SJSA1 (cell line): ENCODE measurements at places on chromosomes 2 and 18. TPM values are rescaled to one million over a fixed set of nuclear protein-coding genes. Genes with fewer than 3 reads are reported as not detected.

GRCh38 chr2:74876081-74876886 lies 42.4 kb downstream of the HK2 start:
- DNase-seq = no peak

DNA sequence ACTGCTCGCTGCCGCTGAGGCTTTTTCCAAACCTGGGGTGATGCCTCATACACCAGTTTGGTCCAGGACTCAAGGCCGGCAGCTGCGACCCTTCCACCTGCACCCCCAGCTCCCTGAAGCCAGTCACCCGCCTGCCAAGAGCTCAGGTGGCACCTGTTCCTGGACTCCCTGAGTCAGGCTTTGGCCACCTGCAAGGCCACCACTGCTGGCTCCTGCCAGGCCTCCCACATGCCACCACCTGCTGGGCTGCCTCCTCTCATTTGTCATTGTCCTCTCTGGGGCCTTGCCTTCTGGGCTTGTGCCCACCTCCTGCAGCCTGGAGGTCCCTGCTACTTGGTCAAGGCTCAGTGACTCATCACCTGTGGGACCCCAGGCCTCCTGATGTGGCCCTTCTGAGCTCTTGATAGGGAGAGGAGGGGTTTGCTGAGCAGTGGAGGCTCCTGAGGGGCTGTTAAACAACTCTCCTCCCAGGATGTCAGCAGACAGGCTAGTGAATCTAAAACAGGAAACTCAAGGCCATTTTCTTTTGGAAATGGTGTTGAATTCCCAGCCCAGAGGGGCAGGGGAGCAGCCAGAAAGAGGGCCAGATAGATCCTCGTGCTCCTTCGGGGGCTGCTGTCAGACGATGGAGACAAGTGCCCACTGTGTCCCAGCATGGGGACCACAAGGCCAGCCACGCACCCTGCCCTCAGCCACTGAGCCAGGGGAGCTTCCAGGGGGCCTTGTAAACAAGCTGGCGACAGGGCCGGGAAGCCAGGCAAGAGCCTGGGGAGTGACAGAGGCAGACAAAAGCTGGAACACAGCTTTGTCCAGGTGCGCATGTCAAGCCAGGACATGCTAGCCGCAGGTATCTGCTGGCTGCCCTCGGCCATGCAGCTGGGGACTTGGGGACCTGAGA lies 416.8 kb downstream of the LRATD1 start:
- no peak for DNase-seq

GRCh38 chr2:187079901-187080300 lies 230.9 kb upstream of the ZSWIM2 start:
- DNase-seq = no peak

DNA sequence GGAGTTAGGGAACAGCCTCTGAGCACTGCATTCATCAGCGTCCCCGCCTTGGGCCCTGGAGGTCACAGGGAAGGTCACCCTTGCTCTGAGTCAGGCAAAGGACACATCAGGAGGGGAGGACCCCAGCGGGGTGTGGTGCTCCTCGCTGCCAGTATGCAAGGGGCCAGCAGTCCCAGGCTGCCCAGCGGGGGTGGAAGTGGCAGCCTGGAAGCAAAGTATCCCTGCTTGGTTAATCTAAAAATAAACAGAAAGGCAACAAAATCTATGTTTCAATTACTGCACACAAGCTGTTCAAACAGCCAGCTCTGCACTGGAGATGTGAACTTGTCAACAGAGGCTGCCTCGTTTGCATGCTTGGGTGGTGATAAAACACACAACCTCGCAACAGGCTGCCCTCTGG lies 164.1 kb downstream of the KLHL29 start:
- DNase-seq = no peak

DNA sequence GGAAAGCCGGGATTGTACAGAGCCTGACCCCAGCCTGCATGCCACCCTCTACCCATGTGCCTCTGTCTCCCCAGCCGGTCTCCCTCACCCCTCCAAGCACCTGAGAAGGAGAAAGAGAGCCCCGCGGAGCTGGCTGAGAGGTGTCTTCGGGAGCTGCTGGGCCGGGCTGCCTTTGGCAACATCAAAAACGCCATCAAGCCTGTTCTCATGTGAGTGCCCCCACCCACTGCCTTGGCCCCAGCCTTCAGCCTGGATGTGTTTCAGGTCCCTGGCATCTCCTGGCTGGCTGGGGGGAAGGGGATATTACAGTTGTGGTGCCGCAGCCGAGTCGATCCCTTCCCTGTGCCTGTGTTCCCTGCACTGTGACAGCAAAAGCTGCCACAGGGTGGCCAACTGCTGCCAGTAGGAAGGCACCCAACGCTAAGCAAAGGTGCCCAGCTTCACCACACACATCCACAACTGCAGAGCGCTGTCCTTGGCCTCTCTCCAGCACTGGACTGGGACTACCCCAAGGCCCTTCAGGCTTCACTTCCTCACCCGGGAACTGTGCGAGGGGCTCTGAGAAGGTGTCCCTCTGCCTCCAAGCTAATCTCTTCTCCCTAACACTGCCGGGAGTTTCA lies 38.4 kb downstream of the POMC start:
- DNase-seq = no peak

DNA sequence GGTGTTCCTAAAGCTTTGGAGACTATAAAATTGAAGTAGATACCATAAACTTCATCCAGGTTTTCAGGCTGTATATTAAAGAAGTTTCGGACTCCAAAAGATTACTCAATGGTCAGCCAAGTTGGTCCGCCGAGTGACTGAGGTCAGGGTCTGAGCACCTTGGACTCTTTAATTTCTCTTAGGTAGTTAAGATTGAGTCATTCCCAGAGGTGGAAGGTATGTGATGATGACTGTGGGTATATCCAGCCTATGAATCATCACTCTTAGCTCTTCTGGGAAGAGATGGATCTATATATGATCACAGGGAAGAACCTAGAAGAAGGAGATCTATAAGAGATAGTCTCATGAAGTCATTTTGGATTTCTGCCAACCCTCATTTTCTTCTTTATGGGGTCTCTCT lies 3.3 kb downstream of the ITGA6 start:
- no peak for DNase-seq

DNA sequence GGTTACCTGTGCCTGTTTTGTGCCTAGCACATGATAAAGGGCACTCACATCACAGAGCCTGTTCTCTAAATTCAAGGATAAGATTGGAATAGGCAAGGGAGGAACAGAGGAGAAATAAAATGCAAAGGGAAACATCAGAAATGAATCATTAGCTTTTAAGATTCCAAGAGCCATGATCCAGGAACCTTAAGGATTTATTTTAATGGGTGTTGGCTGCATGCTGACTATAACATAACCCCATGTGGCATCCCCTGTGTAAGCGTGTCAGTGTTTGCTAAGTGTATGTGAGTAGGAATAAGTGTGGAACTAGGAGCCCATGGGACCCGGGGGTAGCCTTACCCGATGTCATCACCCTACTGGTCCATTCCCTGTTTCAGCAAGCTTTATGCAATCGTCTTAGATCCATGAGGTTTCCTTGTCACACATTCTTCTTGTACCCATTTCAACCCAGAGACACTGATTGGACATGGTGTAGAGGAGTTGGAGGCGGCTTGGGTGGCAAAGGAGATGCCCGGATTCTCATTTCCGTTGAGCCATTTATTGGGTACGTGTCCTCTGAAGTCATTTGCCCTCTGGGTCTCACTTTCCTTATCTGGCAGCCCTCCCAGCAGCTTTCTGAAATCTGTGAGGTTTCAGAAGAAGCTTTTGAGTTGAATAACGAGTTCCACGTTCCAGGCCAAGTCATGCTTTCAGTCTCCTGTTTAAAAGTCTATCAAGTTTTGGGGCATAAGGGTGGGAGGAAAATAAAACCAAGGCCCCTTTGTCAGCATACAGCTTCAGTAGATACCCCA lies 117.0 kb downstream of the MGAT5 start:
- no peak for DNase-seq

GRCh38 chr2:12210016-12210933 lies 463.8 kb downstream of the LPIN1 start:
- no peak for DNase-seq

DNA sequence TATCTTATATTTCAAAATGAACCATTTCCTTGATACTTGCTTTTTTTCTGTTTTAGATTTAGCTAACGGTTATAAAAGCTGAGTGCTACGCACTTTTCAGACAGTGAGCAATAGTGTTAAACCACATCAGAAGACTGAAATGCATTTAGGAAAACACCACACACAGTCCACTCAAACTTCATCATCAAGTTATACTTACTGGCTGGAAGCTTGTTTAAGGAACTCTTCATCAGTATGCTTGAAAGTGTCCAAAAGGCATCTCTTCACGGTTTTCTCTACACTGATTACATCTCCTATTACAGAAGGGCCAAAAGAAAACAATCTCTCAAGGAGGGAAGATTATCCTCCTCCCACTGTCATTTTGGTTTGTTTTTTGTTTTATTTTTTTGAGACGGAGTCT lies 19.7 kb downstream of the ILKAP start:
- peak; percentile 81 for DNase-seq

GRCh38 chr2:42338567-42339190 lies 22.3 kb downstream of the COX7A2L start:
- no peak for DNase-seq

GRCh38 chr2:82215212-82215611 lies 1910.7 kb upstream of the LRRTM1 start:
- no peak for DNase-seq

- DNase-seq = no peak
Measured at GRCh38 chr2:191428141-191428540, 182.9 kb downstream of the MYO1B start.

GRCh38 chr2:160388464-160389263 lies 104.9 kb downstream of the RBMS1 start:
- no peak for DNase-seq

- DNase-seq = no peak
Measured at GRCh38 chr2:204335451-204336058, 209.7 kb upstream of the PARD3B start.

DNA sequence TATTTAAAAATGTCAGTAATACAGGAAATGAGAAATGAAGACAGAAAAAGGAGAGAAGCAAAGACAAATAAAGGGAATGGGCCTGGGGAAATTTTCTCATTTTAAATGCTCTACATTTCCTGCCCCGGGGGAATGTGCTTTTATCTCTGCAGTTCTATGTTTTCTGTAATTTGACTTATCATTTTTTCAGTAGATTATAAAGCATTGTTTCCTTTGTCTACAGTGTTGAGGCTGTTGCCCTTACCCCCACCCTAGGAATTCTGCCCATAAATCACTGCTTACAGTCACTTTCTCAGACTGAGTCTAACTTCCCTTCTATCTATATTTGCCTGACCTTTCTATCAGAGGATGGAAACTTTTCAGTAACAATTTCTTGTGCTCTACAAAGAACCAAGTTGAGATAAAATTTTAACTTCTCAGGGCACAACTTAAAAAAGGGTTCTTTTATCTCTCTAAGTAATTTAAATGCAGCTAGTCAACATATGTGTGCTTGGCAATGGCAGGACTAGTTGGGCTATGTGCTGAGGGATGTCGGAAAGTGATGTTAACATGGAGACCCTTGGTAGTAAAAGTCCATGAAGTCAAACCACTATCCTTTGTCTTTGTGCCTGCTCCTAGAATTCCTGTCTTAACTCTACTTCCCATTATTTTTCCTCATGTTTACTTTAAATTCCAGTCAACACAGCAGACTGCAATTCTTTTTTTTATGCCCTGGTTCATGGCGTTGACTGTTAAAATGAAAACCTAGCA lies 146.5 kb upstream of the MMADHC start:
- DNase-seq = peak; percentile 84

DNA sequence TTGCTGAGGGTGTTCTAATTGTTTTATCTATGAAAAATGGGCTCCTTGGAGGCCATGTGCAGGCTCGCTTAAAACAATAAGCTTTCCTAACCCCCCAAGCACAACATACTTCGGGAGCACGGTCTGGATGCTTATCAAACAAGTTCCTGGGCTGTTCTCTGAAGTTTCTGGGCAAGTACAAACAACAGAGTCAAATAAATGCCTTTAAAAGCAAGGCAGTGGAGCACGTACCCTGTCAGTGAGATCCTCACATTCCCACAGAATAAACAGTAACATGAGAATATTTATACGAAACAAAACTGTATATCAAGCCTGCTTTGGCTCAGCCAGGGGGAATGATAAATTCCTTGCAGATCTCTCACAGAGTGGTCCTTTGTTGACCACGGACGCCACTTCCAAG lies 44.8 kb downstream of the FTCDNL1 start:
- DNase-seq = peak; percentile 7

- no peak for DNase-seq
Measured at GRCh38 chr2:224966613-224967012, 75.7 kb downstream of the DOCK10 start.

- DNase-seq = no peak
Measured at GRCh38 chr2:69034845-69035244, 21.9 kb downstream of the ANTXR1 start.

DNA sequence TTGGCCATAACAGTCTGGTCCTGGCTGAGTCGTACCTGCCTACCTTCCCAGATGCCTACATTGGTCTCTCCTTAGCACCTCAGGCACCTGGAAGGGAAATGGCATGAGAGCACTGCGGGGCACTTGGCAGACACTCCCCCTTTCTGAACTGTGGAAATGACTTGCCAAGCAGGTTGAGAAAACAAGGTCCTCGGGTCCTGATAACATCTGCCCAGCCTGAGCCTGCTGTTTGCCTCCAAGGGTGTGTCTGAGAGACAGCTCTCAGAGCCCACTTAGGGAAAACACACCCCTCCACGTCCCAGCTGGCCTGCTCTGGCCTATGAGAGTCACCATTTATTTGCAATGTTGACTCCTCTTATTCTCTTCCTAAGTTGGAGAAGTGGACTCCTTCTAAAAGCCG lies 10.5 kb downstream of the FAM110C start:
- no peak for DNase-seq

GRCh38 chr2:219294356-219295351 lies 14.5 kb downstream of the PTPRN start:
- peak; percentile 79 for DNase-seq

DNA sequence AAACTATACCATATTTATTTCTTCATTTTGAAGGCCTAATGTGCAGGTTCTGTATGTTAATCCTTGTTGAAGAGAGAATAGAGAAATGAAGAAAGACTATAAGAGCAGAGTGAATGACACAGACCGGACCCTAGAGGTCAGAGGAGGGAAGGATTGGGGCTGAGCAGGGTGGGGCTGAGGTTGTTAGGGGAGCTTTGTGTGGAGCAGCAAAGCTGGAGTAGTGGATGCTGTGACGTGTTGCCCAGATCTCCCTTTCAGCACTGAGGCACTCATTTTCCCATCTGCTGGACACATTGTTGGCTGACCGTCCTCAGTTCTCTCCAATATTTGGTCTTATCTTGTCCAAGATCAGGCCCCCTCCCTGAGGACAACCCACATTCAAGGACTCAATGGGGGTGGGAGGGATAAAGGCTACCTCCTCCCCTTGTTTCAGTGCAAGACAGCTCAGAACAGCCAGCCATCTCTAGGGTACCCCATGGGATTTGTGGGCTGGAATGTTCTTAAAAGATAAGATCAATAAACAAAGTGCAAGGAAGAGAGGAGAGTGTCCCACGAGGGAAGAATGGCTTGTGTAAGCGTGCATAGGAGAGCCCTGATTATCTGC lies 143.6 kb downstream of the TDRD15 start:
- no peak for DNase-seq

The ABCG5 gene
- total RNA-seq = not detected in 2 replicates

The SNTG2 gene
- 6.7 and 8.7 TPM in 2 replicates for total RNA-seq

The ANKRD30BL gene
- total RNA-seq = not detected in 2 replicates

The CENPA gene
- total RNA-seq = 17.9 and 42.8 TPM in 2 replicates

The ELOA2 gene
- total RNA-seq = not detected in 2 replicates

The VAPA gene
- total RNA-seq = 394 and 444 TPM in 2 replicates

The SLC4A3 gene
- 4.0 and 4.1 TPM in 2 replicates for total RNA-seq

The MOCOS gene
- 0.16 and 0.34 TPM in 2 replicates for total RNA-seq

The COPS9 gene
- total RNA-seq = 176 and 408 TPM in 2 replicates

The DYNAP gene
- not detected in 2 replicates for total RNA-seq

The PPP1CB gene
- 206 and 247 TPM in 2 replicates for total RNA-seq

The NPPC gene
- total RNA-seq = not detected in 2 replicates

The ANKRD62 gene
- not detected in 2 replicates for total RNA-seq
